Fibroblast of skin of left quadriceps (primary cell): ENCODE measurements at places on chromosomes 12 and 14.

DNA sequence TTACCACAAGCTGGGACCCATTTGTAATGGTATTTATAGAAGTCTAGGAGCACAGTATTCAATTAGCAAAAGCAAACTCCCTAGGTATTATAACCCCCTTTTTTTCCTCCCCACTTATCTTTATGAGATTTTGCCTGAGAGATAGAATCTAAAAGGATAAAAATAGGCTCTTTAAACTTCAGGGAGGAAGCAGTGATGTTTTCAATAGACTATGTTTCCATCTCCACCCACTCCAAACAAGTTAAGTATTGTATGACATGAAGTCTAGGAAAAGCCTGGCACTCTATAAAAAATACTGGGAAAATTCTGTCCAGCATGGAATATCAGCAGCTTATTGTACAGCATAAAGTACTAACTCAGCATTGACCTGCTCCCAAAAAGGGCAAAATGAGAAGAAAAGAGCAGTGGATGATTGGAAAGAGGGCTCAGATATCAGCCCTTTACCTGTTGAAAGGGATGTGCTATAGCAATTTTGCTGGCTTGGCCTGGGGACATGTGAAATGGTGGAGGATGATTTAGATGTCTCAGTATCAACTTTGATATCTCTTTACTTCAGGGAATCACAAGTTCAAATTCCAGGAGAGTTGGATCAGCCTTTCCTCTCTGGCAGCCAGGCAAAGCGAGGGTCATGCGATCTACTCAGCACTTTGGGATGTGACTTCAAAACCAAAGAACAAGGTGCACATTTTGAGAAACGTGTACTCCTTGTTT lies 72.4 kb downstream of the IGF1 start:
- no peak for DNase-seq

DNA sequence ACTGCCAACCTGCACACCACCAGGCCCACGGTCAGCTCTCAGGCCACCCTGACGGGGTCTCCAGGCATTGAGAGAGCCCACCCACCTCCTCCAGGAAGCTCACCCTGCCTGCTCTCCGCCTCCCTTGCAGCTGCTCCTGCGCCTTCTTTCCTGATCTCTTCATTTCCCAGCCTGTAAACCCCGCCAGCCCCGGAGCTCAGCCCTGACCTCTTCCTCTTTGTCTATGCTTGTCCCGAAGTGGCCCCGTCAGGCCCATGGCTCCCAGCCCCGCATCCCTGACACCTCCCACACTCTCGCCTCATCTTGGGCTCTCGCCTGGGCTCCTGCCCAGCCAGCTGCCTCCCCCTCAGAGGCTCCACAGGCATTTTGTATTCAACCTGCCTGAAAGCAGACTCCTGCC lies 139.3 kb downstream of the CALM1 start:
- no peak for DNase-seq

DNA sequence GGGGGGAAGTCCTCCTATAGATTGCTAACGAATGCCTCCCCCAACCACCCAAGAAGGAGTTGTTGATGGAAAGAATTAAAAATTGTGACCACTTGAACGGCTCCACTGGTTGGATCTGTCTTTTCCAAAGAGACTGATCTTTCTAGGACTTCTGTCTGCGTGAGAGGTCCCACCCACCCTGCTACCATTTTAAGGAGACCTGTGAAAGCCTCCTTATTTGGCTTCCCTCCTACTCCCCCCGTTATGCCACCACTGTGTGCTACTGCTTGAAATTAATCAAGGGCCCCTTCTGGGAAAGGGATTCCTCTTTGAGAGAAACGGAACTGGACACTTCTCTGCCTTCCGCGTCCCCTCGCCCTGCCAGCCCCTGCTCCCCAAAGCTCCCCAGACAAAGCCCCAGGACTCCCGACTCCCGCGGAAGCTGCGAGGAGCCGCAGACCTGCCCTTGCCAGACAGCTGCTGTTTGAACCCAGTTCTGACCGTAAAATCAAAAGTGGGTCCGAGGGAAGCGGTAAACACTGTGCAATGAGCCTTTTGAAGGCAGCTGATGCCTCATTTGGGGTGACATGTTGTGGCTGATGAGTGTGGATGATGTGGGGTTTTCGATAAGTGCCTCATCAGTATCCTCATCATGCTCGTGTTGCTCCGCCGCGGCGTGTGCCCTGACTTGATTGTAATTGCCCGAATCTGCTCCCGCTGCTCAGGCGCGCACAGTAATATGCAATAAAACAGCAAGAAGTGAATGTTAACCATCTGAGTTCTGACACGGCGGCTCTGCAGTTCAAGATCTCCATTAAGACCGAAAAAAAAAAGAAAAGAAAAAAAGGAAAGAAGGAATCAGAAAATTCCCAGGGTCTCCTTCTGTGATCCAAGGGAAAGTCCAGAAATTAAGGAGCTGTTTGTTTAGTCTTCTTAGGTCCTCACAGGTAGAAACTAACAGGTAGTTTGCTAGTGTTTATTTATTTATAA lies 48.2 kb downstream of the MBIP start:
- DNase-seq: no peak

GRCh38 chr14:23573384-23574015 lies 5.1 kb downstream of the JPH4 start:
- no peak for DNase-seq

DNA sequence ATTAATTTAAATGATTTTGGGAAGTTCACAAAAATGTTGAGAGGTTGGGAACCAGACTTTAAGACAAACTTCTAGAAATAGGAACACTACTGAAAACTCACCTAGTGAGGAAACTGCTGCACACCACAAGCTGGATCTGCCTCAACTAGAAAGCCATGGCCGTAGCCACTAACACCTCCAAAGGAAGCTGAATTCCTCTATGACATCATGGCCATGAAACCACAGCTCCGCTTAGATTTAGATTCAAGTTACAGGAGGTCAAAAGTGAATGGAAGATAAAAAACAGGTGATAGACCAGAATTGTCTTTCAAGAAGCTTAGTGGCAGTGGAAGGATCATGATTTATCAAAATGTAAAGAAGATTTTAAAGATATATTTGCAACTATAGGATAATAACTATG lies 208.8 kb upstream of the ALG10 start:
- DNase-seq: no peak

GRCh38 chr12:70722584-70723343 lies 85.5 kb upstream of the PTPRB start:
- no peak for DNase-seq

GRCh38 chr12:123760267-123760938 lies 1.7 kb upstream of the DNAH10 start:
- DNase-seq: no peak

- DNase-seq: no peak
Measured at GRCh38 chr14:69997849-69998248, 118.6 kb downstream of the SMOC1 start.

DNA sequence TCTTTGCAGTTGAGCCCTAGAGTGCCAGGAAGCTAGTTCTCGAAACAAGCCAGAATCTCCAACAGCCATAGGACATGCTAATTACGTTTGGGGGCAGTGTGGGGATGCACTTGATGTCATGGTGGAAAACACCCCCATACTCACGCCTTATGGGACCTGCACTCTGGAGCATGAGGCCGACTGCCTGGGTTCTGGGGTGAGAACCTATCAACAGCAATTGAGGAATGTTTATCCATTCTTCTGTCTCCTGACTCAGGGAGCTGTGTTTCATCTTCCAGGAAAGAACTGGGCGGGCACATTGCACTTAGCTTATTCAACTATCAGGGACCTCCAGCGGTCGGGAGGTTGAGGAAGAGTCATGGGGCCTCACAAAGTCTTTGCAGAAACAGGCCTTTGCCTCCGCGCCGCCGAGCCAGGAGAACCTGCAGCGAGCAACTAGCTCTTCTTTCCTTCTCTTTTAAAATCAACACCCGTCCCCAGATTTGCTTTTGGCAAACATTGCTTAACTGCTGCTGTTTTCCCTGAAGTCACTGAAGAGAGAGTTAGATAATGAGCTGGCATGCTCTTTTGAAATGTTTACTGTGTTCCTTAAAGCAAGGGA lies 226.1 kb upstream of the DIO3 start:
- no peak for DNase-seq

DNA sequence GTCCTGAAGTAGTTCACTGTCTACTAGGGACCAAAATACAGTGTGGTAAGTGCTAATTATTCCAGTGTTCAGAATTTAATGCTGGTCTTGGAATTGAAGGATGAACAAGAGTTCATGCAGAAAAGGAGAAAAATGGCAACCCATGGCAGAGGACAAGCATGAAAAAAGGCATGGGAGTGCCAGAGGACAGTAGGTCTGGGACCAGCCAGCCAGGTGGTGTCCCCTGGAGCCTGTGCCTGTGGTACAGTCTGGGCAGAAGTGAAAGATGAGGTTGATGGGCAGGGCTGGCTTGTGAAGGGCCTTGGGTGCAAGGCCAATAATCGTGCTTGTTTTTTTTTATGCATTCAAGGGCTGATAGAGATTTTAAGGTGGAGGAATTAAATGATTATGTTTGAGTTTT lies 21.0 kb downstream of the C12orf75 start:
- no peak for DNase-seq

- DNase-seq: peak; percentile 17
Measured at GRCh38 chr14:51811706-51812105, 48.7 kb upstream of the GNG2 start.

DNA sequence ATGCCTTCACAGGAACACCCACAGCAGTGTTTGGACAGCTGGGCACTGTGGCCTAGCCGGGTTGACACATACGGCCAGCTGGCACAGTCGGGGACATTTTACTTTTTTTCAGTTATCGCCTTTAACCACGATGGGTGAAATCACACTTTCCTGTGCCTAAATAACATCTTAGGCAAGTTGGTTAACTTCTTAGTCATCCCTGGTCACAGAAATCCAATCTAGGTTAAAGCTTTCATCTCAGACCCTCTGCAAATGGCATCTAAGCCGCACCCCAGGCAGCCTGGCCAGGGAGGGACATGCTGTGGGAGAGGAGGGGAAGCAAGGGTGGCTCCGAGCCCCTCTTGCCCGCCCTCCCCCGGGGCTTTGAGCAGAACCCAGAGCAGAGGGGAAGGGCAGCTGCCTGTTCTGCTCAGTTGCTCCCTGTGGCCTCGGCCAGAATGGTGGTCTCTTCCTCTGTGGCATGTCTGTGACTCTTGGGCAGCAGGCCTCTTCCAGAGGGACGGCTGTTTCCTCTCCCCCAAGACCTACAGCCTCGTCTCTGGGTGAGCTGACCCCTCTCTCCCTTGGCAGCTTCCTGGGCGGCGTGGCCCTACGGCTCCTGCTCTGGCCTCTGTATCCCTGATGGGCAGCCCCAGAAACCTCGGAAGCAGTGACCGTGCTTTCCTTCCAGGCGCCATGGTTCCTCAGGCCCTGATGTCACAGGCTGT lies 85.4 kb upstream of the DYNC1H1 start:
- no peak for DNase-seq

- DNase-seq: peak; percentile 51
Measured at GRCh38 chr14:73713803-73714655, at the start of gene PNMA1. TSS of gene PNMA1 (minus strand) at chr14:73714384. CDS start at chr14:73713639, 745 bp downstream.

- no peak for DNase-seq
Measured at GRCh38 chr12:53677016-53677799, 1.3 kb upstream of the ATP5MC2 start.

GRCh38 chr12:62805517-62805916 lies 129.4 kb downstream of the PPM1H start:
- no peak for DNase-seq

- no peak for DNase-seq
Measured at GRCh38 chr12:81078469-81079196, 754 bp downstream of the ACSS3 start.

GRCh38 chr12:132147423-132148367 lies 3.4 kb downstream of the NOC4L start:
- DNase-seq: no peak

DNA sequence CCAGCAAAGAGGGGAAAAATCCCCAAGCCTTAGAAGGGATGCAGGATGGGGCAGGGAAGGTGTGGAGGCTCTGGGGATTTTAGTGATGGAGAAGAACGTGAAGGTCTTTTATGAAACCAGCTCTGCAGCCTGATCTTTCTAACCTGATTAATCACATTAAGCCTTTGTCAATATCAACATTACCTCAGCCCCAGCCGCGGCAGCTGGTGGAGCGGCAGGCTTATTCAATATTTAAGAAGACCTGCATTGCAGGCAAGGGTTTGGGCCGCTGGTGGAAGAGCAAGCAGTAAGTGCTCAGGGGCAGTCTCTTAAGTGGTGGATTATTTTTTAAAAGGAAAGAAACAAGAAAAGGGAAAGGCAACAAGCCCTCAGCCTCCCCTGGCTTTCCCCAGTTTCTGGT lies 16.6 kb downstream of the RPH3A start:
- DNase-seq: no peak

- DNase-seq: no peak
Measured at GRCh38 chr12:40775661-40776060, 83.4 kb downstream of the CNTN1 start.

DNA sequence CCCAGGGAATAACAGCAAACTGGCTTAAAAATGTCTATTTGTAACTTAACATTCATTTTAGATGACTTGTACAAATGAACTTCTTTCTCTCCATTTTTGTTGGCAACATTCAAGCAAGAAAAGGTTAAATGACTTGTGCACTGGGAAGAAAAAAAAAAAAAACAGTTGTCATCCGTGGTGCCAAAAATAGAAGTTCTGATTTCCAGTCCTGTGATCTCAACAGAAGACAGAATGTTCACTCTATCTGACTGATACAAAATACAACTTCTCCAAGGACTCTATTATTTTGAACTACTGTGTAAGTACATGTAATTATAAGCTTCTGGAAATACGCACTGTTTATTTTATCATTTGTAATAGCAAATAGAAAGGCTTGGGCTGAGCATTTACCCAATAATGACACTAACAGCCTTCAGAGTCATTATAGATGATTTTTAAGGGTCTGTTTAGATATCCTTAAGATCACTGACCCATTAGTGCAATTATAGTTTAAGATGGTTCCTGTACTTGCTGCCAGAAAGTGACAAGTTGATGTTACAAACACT lies 59.9 kb downstream of the LIN7A start:
- DNase-seq: no peak

DNA sequence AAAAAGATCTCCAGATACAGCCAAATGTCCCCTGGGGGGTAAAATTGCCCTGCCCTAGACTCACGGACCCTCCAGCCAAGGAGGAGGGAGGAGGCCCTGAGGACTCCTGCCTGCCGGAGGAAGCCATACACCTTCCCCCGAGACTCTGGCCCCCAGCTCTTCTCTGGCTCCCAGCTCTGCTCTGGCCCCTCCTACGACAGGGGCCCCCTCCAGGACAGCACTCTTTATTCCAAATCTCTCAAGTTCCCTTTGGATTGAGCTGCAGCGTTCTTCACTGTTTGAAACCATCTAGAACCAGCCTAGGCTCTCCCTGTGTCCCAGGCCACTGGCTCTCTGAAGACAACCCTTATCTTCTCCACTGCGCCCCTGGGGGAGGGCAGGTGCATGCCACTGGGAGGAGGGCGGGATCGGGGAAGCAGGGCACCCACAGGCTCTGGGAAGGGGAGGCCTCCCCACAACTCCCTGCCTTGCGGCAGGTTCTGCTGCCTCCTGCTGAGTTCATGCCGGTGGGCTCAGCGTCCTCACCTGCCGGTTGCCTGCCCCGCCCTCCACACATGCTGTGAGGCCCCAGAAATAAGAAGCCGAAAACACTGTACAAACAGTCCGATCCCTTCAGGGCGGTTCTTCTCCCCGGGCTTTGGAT lies 112.7 kb downstream of the DICER1 start:
- DNase-seq: no peak

DNA sequence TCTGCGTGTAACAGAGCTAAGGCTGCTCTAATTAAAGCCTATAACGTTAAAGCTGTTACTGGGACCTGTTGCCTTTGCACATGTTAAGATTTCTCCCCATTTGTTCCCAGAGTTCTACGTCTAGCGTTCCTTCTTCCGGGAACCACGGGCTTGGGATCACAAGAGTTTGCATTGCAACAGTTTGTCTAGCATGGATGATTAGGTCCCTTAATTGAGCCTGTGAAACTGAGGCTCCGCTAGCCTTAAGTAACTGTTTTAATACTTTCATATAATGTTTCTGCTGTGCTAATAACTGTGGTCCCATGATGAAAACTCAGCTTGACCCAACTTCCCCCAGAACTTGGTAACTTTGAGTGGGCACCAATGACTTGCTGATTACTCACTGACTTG lies 16.7 kb upstream of the LYZ start:
- no peak for DNase-seq
